Inflammatory macrophage (primary cell): ENCODE measurements at places on chromosomes 16 and 17.

GRCh38 chr17:40338941-40339649 lies 25.4 kb downstream of the GJD3 start:
- no peak for DNase-seq

DNA sequence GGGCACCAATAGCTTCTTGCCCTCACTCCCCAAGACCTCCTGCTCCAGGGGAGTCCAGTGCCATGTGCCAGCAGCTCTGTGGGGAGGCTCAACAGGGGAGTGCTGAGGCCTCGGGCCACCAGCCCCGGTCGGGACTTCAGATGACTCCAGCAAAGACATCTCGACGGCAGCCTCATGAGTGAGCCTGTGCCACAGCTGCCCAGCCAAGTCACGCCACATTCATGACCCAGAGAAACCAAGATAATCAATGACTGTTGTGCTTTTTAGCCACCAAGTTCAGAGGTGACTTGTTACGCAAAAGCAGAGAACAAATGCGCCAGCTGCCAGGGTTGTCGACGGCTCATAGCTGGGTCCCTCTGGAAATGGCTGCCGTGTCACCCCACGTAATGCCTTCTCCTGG lies 157.5 kb downstream of the BANP start:
- no peak for DNase-seq

DNA sequence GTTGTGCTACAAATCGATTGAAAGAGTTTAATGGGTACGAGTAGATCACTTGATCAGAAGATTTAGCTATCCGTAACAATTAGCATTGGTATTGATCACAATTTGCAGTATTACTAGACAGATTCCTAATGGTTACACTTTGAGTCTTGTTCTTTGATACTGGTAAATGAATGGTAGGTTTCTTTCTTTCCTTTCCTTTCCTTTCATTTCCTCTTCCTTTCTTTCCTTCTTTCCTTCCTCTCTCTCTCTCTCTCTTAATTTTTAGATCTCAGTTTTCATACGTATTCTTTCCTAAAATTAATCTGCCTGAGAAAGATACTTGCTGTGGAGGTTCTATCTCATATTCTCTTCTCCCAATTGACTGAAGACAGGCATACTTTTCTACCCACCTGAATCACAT lies 17.9 kb downstream of the CPD start:
- DNase-seq: no peak

DNA sequence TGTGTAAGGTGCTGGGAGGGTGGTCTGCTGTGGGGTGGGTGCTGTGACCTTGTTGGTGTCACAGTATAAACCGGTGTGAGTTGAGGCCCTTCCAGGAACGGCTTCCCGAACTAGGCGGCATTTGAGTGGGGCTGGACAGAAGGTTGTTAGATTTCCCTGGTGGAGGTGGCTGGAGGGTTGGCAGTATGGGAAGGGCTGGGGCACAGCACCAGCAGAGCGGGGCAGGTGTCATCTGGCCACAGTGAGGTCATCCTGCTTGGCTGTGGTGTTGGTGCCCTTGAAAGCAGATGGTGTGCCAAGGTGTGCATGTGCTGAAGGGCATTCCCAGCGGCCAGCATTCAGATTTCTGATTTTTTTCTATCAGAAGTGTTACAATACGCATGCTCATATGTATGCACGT lies 28.1 kb downstream of the BANP start:
- DNase-seq: no peak

GRCh38 chr16:50627419-50627818 lies 53.7 kb downstream of the SNX20 start:
- DNase-seq: peak; percentile 27

GRCh38 chr16:86499889-86500707 lies 10.2 kb upstream of the FOXF1 start:
- no peak for DNase-seq

- DNase-seq: no peak
Measured at GRCh38 chr16:2350500-2350899, 10.0 kb upstream of the ABCA3 start.

- peak; percentile 93 for DNase-seq
Measured at GRCh38 chr17:37643118-37643766, at the start of gene DDX52. TSS of gene DDX52 (minus strand) at chr17:37643446. CDS start at chr17:37643420, 26 bp downstream.

DNA sequence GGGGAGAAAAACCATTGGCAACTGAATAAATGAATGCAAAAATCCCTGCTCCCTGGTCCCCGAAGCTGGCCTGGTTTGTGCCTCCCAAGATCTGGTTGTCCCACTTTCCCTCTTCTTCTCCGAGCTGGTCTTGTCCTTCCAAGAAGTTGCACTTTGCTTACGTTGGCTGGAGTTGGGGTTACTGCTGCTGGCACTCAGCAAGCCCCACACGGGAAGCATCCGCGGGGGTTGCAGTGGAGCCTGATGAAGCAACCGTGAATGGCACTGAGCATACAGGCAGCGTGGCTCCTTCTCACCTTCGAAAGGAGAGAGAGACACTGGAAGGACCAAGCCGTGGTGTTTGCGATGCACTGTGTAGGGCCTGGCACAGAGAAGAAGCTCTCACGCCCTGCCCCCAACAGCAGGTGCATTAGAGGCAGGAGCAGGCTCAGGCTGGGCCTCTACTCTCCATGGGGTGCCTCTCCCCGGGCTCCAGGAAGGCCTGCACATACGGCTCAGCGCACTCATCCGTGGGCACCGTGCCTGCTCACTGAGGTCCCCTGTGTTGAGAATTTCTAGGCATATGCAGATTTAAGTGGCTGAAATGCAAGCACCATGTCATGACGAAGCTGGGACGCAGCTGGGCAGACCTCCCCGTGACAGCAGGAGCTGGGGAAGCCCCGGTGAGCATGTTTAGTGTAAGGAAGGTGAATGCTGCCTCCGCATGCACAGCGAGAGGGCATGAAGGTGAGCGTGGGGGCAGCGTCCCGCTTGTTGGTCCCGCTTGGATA lies 12.1 kb downstream of the CA5A start:
- no peak for DNase-seq

GRCh38 chr17:21495281-21495680 lies 119.1 kb downstream of the KCNJ12 start:
- no peak for DNase-seq

- DNase-seq: no peak
Measured at GRCh38 chr17:82983510-82984248, 95.7 kb upstream of the METRNL start.

- no peak for DNase-seq
Measured at GRCh38 chr16:74942566-74942965, 42.4 kb downstream of the WDR59 start.
